ENCODE measurements at places on chromosomes 2 and 18. TPM values are rescaled to one million over a fixed set of nuclear protein-coding genes. Genes with fewer than 3 reads are reported as not detected.
A peak's percentile ranks its signal among the peaks of the same experiment; 100 is the strongest.

DNA sequence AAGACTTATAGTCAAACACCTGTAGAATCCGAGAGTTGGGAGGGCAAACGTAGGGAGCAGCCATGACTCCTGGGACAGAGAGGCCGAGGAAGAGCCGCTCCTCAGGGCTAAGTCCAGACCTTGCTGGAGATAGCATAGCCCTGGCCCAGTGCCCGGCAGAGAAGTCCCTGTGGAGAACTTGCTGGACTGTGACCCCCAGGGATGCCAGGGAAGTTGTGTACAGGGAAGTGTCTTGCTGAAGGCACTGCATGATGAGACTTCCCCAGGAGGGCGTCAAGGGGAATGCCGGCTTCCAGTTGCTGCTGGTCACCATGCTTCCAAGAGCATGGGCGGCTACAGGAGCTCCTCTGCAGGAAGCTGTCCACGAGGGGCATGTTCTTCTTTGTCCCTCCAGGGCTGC is 8.6 kb upstream of the CNDP1 start:
- no peak for DNase-seq
- peaks cover 9% of the 10 kb centered on the region for H3K4me1 ChIP-seq
- no peaks in the 10 kb centered on the region for H3K27me3 ChIP-seq
- H3K36me3 ChIP-seq: peaks cover 6% of the 10 kb centered on the region
- no peak overlapping the region for H3K27ac ChIP-seq
- H3K4me3 ChIP-seq: no peak overlapping the region

DNA sequence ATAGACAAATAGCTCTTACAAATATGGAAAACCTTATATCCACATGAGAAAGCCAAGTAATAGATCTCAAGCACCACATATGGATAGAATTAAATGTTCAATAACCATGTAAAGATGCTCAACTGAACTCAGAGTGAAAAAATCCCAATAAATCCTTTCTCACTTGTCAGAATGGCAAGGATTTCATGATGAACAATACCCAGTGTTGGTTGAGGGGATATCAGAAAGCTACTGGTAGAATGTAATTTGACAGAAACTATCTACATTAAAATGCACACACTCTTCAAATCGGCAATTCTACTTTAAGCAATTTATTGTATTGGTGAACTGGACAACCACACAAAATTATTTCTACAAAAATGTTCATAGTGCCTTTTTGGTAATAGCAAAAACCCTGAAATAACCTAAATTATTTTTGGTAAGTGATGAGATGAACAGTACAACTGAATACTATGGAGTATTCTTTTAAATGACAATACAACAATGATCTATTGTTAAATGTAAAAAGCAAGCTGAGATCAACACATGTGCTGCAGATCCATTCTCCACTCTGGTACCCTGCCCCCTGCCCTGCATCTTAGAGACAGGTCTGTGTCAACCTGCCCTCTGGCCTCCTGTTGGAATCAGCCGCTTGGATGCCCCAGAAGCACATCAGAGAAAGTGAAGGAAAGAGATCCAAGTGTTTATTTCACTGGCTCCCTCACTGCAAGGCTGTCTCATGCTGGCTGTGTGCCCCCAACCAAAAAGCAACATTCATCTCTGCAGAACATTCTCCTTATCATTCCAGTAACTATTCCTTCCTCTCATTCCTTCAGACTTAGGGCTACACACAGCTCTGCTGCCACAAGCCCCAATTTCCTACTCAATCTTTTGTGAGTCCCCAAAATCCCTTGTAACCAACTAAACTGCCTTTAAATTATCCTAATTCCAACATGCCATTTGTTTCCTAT is 442.5 kb downstream of the LRATD1 start:
- H3K27me3 ChIP-seq: no peaks in the 10 kb centered on the region
- no peak overlapping the region for H3K27ac ChIP-seq
- DNase-seq: no peak
- no peak overlapping the region for H3K4me3 ChIP-seq
- H3K36me3 ChIP-seq: no peaks in the 10 kb centered on the region
- H3K4me1 ChIP-seq: no peaks in the 10 kb centered on the region

DNA sequence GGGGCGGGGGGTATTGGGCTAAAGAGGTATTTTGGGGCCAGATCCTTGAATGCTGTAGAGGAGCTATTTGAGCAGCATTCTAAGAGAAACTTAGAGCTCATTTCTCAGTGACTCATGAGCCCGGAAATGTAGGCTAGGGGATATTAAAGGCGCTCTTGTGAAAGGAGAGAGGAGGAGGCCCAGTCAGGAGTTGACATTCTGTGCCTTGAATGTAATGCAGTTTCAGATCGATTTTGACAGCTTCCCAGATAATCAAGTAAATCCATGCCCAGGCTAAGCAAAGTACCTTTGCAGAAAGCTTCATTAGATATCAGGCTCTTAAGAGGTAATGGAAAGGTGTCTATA is 1.5 kb downstream of the CAB39 start:
- peaks cover 46% of the 10 kb centered on the region for H3K4me1 ChIP-seq
- H3K27me3 ChIP-seq: no peaks in the 10 kb centered on the region
- H3K27ac ChIP-seq: peak overlapping the region; percentile 100
- no peaks in the 10 kb centered on the region for H3K36me3 ChIP-seq
- peak overlapping the region; percentile 99 for H3K4me3 ChIP-seq

GRCh38 chr2:18971628-18972027 is 382.3 kb upstream of the NT5C1B start:
- H3K4me3 ChIP-seq: no peak overlapping the region
- no peak for DNase-seq
- no peaks in the 10 kb centered on the region for H3K4me1 ChIP-seq
- H3K36me3 ChIP-seq: no peaks in the 10 kb centered on the region
- H3K27me3 ChIP-seq: no peaks in the 10 kb centered on the region
- H3K27ac ChIP-seq: no peak overlapping the region

GRCh38 chr2:97740590-97741182 is 27.3 kb downstream of the ZAP70 start:
- peaks cover 6% of the 10 kb centered on the region for H3K4me1 ChIP-seq
- no peaks in the 10 kb centered on the region for H3K27me3 ChIP-seq
- DNase-seq: peak; percentile 56

- H3K4me3 ChIP-seq: no peak overlapping the region
- no peaks in the 10 kb centered on the region for H3K4me1 ChIP-seq
- no peak overlapping the region for H3K27ac ChIP-seq
- H3K27me3 ChIP-seq: no peaks in the 10 kb centered on the region
Measured at GRCh38 chr2:76039505-76039904, 328.8 kb upstream of the GCFC2 start.

DNA sequence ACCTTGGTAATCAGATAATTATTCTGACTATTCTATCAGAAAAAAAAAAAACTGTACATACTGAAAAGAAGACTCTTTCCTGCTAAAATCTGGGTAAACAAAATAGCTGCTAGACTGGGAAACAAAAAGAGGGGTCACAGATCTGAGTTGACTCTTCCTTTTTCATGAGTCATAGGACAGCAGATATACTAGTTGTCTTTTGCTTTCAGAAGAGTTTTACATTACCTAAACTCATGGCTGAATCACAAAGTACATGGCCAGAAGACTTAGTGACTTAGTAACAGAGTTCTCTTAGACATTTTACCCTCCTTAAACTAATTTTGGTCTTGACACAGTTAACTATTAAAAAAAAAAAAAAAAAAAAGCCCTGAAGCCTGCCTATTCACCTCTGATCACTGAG is 834.0 kb upstream of the FSHR start:
- no peaks in the 10 kb centered on the region for H3K4me1 ChIP-seq
- H3K4me3 ChIP-seq: no peak overlapping the region
- no peaks in the 10 kb centered on the region for H3K36me3 ChIP-seq
- no peaks in the 10 kb centered on the region for H3K27me3 ChIP-seq
- no peak overlapping the region for H3K27ac ChIP-seq
- no peak for DNase-seq

- H3K4me1 ChIP-seq: no peaks in the 10 kb centered on the region
- DNase-seq: no peak
- no peaks in the 10 kb centered on the region for H3K36me3 ChIP-seq
- H3K27me3 ChIP-seq: no peaks in the 10 kb centered on the region
- H3K27ac ChIP-seq: no peak overlapping the region
Measured at GRCh38 chr18:30177056-30177455, 865.5 kb downstream of the DSC3 start.

DNA sequence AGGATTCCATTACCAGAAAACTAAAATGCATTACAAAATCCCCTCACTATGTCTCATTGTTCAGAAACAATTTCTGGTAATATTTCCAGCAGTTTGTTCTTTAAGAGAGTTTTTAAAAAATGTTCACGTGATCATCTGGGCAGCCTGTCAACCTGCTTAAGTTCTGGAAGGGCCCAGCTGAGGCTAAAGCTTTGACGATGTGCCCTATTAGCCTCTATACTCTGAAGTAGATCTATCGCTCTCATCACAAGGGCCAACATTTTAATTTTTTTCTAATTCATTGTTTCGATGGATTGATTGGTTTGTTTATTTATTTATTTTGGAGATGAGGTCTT is 205.8 kb downstream of the PRKCE start:
- no peak overlapping the region for H3K4me3 ChIP-seq
- no peaks in the 10 kb centered on the region for H3K27me3 ChIP-seq
- H3K27ac ChIP-seq: no peak overlapping the region
- no peaks in the 10 kb centered on the region for H3K36me3 ChIP-seq
- DNase-seq: no peak

DNA sequence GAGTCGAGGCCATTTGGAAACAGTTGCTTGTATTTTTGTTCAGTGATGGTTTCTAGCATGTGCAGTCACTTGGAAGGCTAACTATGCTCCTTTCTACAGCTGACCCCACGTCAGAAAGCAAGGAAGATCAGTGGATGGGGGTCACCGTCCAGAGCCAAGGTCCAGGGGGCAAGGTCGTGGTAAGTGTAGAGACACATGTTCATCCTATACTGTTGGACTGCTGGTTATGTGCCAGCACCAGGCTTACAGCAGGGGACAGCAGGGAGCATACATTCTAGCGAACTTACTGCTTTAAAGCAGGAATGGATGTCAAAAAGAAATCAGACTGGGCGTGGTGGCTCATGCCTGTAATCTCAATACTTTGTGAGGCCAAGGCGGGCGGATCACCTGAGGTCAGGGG is 40.0 kb downstream of the ITGA6 start:
- no peak overlapping the region for H3K27ac ChIP-seq
- H3K4me3 ChIP-seq: no peak overlapping the region
- no peaks in the 10 kb centered on the region for H3K27me3 ChIP-seq
- H3K36me3 ChIP-seq: peaks cover 3% of the 10 kb centered on the region
- peaks cover 29% of the 10 kb centered on the region for H3K4me1 ChIP-seq
- DNase-seq: no peak

GRCh38 chr2:43837831-43838559 is 644 bp downstream of the ABCG5 start:
- DNase-seq: no peak
- no peak overlapping the region for H3K4me3 ChIP-seq
- H3K27ac ChIP-seq: no peak overlapping the region
- no peaks in the 10 kb centered on the region for H3K36me3 ChIP-seq
- H3K27me3 ChIP-seq: no peaks in the 10 kb centered on the region
- no peaks in the 10 kb centered on the region for H3K4me1 ChIP-seq

DNA sequence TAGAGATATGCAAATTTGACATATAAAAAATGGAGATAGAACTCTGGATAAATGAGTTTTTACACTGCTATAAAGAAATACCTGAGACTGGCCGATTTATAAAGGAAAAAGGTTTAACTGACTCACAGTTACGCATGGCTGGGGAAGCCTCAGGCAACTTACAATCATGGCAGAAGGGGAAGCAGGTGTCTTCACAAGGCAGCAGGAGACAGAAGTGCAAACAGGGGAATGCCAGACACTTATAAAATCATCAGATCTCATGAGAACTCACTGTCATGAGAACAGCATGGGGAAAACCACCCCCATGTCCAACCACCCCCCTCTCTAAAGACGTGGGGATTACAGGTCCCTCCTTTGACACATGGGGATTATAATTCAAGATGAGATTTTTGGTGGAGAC is 1540.2 kb upstream of the SLC39A10 start:
- H3K4me1 ChIP-seq: no peaks in the 10 kb centered on the region
- H3K4me3 ChIP-seq: no peak overlapping the region
- no peaks in the 10 kb centered on the region for H3K27me3 ChIP-seq

C2orf78 gene
- not detected for total RNA-seq
